ENCODE measurements at places on chromosomes 5 and 9.

- no peak for DNase-seq
Observed at GRCh38 chr9:10869687-10870086, 256.9 kb upstream of the PTPRD start.

DNA sequence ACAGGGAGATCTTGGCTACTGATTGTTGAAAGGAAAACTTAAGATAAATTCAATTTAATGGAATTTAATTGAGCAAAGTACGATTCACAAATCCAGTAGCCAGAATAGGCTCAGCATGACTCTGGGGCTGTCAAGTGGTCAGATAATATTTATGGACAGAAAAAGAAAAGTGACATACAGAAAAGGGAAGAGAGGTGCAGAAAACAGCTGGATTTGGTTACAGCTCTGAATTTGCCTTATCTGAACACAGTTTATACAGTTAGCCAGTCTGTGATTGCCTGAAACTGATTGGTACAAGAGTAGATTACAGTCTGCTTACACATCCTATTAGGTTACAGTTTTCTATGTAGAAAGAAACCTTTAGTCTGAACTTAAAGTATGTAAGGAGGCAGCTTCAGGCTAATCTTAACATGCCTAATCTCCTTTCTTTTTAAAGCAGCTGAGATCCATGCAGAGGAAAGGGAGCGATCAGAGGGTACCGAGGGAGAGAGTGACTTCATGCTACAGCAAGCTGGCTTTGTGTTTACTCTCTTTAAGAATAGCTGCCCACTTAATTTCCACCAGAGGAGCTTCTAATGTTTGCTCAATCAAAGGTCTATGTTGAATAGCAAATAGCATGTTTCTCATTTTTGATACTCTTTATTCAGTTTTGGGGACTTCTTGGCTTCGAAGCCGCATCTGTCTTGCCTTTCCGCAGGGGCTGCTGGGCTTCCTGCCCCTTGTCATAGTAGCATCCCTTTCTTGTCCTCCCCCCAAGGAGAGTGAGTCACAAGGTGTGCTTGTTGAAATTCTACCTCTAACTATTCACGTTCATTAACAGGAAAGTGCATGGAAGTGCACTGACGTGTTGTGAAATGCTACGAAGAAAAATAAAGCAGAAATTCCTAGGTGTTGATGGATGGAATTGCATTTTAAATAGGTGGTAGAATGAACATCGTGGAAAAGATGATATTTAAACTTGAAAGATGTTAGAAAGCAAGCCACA is 761.2 kb downstream of the TAF11L14 start:
- no peak for DNase-seq

DNA sequence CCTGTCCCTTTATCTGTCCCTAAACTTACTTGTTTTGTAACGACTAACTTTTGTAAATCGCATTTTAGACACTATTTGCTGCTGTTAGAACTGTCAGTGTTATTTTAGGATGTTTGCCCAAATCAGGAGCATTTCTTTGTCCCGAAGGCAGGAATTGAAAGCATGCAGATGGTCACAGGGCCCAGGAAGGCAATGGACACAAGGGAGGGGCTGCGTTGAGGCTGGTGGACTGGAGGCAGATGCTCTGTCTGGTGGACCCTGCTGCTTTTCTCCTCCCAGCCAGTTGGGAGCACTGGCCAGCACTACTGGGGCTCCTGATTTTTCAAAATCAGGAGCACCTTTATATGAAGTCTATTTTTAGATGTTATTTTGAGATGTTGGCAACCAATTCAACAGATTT is 31.7 kb downstream of the DOCK2 start:
- DNase-seq, result no peak

DNA sequence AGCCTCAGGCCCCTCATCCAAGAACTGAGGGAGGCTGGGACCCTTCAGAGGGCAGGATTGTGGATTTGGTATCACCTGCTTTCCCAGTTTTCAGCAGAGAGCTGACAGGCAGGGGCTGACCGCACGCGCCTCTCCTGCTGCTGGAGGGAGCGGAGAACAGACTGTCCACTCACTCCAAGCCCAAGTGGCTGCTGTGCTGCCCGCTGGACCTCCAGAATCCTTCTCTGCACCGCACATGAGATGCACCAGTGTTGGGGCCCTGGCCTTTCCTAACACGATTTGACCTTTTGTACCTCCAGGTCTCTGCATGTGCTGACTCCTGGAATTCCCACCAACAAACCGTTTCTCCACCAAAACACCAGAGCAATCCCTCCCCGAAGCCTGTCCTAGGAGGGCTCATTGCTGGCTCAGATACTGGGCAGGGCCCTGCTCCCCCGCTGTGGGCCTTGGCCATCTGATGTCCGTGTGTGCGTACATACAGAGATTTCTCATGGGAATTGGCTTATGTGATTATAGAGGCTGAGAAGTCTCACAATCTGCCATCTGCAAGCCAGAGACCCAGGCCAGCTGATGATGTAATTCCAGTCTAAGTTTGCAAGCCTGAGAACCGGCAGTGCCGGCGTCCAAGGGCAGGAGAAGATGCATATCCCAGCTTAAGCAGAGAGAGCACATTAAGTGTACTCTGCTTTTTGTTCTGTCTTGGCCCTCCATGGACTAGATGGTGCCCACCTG is 141.7 kb downstream of the GADD45G start:
- no peak for DNase-seq
